ENCODE measurements at places on chromosomes 2 and 18. TPM values are rescaled to one million over a fixed set of nuclear protein-coding genes. Genes with fewer than 3 reads are reported as not detected.

Gene CCDC148
- under 0.01 TPM for total RNA-seq

Gene ORC2
- 8.0 TPM for total RNA-seq

Gene GREB1
- total RNA-seq: 0.13 TPM

Gene HOXD13
- total RNA-seq: not detected

Gene CNTNAP5
- not detected for total RNA-seq

Gene CNGA3
- total RNA-seq: not detected

Gene MYO7B
- 0.24 TPM for total RNA-seq

Gene AKAIN1
- not detected for total RNA-seq

Data from epithelial cell of alveolus of lung (primary cell).